ENCODE measurements at places on chromosomes 16 and 17.

- DNase-seq, result peak; percentile 53
Measured at GRCh38 chr17:82963104-82963950, 116.1 kb upstream of the METRNL start.

GRCh38 chr17:45877467-45877866 is 16.9 kb upstream of the MAPT start:
- DNase-seq, result no peak

DNA sequence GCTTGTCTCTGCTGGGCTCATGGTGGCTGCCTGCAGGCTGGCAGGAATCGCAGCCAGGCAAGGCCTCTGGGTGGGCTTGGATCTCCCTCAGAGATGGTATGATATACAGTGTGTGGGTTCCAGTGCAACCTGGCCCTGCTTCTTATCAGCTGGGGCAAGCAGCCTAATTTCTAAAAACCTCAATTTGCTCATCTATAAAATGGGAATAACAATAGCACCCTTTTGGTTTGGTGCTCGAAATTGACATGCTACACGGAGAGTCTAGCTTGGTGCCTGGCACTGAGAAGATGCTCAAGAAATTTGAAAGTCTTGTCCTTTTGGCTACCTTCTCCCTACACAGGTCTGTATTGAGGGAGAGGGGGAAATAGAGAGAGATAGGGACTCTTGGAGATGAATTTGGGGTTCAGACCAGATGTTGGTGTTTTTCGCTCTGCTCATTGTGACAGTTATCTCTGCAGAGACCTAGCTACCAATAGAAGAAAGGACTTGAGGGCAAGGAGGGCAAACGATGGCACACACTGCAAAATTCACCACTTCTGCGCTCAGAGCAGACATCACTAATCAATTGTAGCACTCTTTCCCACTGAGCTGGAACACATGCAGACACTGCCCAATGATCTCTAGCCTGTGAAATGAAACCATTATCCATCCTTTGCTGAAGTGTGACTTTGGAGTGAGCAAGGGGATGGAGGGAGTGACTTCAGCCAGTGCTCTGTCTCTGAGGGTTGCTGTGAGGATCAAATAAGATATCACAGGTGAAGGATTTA is 15.6 kb downstream of the BEAN1 start:
- no peak for DNase-seq

- no peak for DNase-seq
Measured at GRCh38 chr17:29835435-29836351, 94.3 kb downstream of the SSH2 start.

GRCh38 chr16:82888591-82889001 is 261.8 kb downstream of the CDH13 start:
- DNase-seq, result peak; percentile 48

- DNase-seq, result no peak
Measured at GRCh38 chr17:9206741-9207332, 185.5 kb downstream of the NTN1 start.

DNA sequence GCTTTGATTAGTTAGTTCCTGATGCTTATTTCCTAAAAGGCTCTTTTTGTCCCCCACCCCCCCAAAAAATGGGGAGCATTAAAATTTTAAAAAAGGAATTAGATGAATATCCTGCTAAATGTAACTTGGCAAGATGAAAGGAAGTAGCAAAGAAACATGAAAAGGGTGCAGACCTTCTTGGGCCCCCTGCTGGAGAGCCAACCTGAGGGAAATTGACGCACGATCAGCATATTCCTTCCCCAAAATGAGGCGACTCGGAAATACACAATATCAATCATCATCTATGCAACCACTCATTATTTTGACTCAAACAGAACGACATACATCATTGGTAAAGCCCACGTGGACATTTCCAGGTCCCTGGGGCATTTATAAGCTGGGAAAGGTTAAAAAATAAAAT is 59.7 kb downstream of the GRIN2A start:
- DNase-seq, result no peak

- no peak for DNase-seq
Measured at GRCh38 chr17:67570797-67571196, 146.9 kb upstream of the NOL11 start.

- no peak for DNase-seq
Measured at GRCh38 chr17:1977583-1978395, 47.3 kb downstream of the RTN4RL1 start.

- peak; percentile 65 for DNase-seq
Measured at GRCh38 chr17:75036643-75037268, 10.0 kb downstream of the ATP5PD start.
